Mesothelial cell of epicardium (in vitro differentiated cells): ENCODE measurements at places on chromosomes 11 and 22.

- DNase-seq, result no peak
These were observed 5.3 kb downstream of the MMP11 start for GRCh38 chr22:23777776-23778576.

DNA sequence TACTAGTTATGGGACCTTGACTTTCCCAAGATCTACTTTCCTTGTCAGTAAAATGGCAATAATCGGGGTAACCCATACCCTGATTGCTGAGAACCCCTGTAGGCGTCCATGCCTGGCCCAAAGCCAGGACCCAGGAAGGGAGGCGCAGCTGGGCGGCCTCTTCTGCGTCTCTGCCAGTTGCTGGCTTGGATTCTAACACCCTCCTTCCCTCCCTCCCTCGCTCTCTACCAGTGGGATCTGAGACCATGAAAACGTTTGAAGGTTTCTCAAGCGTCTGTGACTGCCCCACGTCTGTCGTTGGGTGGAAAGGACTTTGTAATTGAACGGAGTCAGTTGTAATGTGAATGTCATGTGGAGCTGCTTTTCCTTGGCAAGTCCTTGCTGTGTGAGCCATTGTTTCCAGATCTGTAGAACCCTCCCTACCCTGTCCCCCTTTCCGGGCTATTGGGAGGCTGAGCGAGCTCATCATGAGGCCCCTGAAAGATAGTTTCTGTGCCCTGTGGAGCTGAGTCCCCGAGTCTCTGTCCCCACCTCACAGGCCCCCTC is 47.8 kb downstream of the PARVB start:
- no peak for DNase-seq

GRCh38 chr11:2975594-2975993 is 16.5 kb downstream of the NAP1L4 start:
- DNase-seq, result no peak

DNA sequence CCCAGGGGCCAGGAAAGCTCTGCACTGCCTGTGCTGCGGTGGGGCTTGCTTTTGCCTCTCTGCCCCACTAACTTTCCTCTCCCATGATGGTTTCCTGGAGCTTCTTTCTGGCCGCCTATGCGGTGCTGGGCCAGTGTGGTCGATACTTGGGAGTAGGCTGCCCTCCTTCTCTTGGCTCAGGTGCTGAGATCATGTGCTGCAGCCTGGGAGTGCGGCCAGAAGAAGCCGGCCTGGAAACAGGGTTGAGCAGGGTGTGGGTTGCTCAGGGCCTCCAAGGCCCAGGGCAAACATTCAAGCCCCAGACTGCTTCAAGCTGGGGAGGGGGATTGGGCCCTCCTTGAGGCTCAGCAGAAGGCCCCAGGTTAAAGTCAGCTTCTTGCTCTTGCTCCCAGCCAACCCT is 125.0 kb downstream of the NTM start:
- no peak for DNase-seq

DNA sequence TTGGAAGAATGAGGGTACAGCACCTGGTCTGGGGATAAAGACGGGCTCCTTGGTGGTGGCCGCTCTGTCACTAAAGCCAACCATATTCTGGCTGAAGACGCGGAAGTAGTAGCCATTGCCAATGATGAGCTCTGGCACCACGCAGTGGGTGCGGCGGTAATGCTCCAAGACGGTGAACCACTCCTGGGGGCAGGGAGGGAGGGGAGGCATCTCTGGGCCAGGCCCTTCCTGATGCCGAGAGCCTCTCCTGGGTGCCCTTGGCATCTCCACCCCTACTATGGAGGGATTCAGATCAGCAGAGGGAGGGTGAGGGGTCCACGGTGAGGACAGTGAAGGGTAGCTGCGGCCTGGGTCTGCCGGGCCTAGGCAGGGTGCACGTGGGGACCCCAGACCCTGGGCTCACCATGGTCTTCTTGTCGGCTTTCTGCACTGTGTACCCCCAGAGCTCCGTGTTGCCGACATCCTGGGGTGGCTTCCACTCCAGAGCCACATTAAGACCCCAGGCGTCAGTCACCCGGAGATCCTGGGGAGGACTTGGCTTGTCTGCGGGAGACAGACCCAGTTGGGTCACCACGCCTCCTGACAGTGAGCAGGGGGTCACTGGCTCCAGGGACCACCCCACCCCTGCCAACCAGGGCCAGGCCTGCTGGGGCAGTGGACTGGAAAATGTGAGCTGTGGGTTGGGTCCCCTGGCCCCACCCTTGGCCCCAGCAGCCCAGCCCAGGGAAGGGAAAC is 19.5 kb downstream of the MYBPC3 start:
- no peak for DNase-seq

GRCh38 chr22:38176170-38176741 is 5.4 kb downstream of the PLA2G6 start:
- no peak for DNase-seq

DNA sequence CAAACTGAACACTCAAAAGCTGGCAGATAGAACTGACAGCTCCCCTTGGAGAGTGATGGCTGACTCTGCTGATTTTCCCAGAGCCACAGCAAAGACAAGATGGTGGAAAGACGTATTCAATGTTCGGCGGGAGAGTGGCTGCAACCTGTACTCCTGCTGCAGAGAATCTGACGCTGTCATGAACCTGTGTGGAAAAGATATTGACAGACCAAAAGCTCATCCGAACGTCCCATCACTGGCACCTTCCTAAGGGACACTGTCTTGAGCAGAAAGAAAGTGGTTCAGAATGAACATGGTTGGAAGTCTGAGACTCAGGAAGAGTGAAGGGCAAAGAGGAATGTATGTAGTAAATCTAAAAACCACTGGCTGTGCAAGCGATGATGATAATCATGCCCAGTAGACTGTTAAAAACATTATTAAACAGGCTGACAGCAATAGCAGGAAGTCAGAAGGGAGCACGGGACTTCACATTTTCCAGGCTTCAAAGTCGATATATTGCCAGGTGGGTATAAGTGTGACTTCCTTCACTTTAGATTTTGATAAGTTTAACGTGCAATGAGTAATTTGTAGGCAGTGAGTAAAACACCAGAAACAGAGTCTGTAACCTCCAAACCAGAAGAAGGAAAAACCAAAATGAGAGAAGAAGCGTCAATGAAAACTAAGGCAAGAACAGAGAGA is 6.2 kb upstream of the IL17REL start:
- DNase-seq, result no peak

DNA sequence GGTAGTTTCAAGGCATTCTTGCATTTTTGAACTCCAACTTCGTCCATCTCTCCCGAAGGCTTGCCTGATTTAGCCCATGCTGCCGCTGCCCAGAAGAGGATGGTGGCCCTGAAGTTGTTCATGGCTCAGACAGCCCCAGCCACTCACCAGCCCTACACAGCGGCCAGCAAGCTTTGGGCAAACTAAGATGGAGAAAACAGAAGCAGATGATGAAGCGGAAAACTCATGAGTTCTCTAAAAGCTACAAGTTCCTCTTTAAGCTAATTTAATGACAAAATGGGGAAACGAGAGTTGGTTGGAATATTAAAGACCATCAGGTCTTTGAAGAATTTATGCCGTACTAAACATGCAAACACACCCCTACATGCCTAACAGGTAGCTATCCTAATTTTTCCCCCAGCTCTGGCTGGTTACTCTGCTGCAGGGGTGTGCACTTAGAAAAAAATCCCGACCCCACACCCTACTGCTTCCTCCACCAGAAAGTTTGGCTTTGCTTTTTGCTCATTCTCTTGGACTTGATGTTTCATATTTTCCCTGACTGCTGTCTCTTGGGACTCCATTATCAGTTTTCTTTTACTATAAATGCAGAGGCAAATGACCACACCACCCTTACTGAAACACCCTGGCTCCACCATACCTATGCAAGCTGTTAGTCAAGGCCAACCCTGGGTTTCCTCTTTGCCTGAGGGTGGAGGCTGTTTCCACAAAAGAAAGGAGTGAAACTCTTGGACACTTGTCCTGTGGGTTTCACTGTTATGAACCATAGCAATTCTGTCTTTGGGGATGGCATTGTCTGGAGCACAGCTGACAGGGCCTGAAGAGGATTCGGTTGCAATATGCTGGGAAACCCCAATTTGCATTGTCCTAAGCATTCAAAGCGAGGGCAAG is at the start of gene MPEG1:
TSS of gene MPEG1 (minus strand) at position 184 of the 888 bp plus-strand sequence. CDS start at position 122, 62 bp downstream.
- no peak for DNase-seq

DNA sequence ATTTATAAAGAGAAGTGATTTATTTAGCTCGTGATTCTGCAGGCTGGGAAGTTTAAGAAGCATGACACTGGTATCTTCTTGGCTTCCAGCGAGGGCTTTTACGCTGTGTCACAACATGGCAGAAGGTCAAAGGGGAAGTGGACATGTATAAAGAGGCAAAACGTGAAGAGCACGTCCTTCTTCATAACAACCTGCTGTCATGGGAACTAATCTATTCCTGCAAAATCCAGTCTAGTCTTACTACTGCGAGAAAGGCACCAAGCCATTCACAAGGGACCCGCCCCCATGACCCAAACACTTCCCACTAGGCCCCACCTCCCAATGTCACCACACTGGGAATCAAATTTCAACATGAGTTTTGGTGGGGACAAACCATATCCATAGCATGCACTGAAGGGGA is 58.3 kb downstream of the AMOTL1 start:
- DNase-seq, result no peak

DNA sequence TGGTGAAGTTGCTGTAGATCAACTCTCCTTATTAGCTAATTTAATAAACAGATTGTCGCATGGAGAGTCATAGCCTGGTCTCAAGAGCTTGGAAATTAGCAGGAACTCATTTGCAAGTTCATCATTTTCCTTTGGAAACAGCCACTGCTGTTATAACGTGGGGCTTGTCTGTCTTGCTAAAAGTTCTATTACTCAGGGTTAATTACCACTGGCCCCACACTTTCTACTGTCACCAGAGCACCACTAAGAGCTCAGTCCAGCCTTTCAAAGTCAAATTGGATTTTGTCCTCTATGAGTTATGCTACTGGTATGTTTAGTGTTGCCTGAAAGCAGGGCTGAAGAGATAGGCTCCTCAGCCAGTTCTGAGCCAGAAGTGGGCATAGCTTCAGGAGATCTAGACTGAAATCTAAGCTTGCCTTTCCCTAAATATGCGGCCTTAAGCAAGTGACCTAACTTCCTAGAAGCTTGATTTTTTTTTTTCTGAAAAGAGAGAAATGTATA is 292.2 kb downstream of the INSC start:
- no peak for DNase-seq

DNA sequence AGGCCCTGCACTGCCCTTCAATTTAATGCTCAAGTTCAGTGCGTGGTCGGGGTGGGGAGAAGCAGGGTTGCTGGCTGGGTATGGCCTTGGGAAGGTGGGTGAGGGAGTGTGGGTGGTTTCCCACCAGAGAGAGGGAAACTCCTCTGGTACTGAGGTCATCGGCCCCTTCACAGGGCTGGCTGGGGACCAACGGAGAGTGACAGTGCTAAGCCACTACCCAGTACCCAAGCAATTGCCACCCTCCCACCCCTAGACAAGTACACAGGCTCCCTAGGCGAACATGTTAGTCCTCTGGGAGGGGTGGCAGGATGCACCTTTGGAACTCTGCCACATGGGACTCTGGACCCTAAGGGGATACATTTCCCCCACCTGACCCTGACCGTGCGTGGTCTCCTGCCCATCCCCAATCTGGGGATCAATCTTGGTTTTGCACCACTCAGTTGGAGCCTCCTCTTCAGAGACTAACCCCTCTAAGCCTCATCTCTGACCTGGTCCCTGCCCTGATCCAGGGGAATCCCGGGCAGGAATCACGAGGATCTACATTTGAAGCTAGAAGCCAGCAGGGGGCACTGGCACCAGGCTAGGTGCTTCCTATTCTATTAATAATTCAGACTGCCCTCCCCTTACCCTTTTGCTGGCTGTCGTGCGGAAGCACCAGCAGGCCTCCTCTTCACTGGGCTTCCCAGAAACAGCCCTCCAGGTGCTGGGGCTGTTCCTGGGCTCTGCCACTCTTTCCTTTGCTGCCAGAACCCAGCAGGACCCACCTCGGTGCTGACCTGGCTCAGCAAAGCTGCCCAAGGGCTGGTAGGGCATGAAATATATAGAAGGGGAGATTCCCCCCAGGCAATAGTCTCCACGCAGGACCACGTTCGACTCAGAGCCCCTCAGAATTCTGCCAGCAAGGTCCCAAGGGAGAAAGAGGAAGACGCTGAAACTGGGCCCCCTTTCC is 377.7 kb downstream of the TENM4 start:
- no peak for DNase-seq

DNA sequence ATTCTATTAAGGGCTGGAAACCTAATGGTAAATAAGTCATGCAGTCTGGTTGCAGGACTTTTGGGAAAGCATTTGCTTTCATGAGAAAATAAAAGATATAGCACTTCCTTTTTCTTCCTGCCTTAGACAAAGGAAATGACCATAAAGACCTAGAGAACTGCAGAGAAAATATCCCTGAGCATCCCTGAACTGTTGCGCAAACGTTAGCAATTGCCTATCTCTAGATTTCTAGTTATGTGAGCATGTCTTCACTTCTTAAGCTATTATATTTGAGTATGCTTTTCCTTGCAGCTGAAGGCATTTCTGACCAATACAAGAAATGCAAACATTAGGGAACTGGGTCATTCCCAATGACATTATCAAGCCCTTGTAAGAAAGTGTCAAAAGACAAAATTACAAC is 110.6 kb downstream of the KIF18A start:
- no peak for DNase-seq

GRCh38 chr11:45374653-45375059 is 88.5 kb upstream of the SYT13 start:
- DNase-seq, result no peak

GRCh38 chr11:115501893-115502589 is 2.2 kb downstream of the CADM1 start:
- DNase-seq, result no peak

- DNase-seq, result no peak
These were observed 118.7 kb downstream of the BBOX1 start for GRCh38 chr11:27159335-27159679.
